ENCODE measurements at places on chromosomes 7 and 10.

DNA sequence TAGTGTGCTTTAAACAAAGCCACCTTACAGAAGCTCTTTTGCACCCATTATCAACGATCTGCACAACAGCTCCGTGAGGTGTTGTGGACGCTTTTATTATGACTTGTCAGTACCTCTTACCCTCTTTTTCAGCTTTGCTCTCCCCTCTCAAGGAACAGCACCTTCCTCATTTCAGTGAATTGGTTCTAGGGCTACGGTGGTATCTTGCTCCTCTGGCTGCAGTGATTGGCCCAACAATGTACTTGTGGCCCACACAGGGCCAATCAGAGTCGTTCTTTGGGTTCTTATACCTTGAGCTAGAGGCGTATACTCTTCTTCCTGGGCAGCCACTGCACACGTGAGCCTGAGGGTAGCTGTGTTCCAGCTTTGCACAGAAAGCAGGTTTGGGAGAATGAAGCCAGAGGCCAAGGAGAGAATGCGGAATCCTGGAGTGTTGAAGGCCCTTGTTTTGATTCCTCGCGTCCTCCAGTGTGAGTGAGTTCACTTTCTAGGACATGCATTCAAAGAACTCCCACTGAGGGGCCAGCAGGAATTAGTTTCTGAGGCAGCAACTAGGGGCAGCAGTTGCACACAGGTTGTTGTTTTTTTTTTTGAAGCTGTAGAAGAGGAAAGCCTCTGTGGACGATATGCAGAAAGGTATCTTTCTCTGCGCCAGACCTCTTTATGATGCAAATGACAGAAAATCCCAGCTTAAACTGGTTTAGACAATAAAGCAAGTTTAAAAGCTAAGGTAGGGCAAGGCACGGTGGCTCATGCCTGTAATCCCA, 49.8 kb upstream of the PDZD8 start:
- DNase-seq = no peak

DNA sequence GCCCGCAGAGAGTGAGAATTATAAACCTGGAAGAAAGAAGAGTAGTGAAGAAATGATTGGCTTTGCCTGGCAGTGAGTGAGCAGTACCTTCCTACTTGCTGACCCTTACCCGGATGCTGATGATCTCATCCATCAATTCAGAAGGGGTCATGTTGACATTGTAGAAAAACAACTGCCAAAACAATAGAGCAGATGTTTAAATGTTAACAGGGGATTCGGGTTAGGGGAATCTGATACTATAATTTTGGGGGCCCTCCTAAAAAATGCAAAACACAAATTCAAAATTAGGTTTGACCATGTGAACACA, 78.1 kb downstream of the MYOF start:
- no peak for DNase-seq

DNA sequence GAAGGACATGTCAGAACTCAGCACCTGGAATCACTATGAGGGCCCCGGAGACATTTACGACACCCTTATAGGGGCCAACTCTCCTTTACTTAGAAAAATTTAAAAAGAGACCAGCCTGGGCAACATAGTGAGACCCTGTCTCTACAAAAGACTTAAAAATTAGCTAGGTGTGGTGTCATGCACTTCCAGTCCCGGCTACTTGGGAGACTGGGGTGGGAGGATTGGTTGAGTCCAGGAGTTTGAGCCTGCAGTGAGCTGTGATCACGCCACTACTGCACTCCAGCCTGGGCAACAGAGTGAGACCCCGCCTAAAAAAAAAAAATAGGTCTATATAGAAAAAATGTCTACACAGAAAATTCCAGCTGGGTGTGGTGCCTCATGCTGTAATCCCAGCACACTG, 7.5 kb upstream of the CYTH3 start:
- DNase-seq = no peak

DNA sequence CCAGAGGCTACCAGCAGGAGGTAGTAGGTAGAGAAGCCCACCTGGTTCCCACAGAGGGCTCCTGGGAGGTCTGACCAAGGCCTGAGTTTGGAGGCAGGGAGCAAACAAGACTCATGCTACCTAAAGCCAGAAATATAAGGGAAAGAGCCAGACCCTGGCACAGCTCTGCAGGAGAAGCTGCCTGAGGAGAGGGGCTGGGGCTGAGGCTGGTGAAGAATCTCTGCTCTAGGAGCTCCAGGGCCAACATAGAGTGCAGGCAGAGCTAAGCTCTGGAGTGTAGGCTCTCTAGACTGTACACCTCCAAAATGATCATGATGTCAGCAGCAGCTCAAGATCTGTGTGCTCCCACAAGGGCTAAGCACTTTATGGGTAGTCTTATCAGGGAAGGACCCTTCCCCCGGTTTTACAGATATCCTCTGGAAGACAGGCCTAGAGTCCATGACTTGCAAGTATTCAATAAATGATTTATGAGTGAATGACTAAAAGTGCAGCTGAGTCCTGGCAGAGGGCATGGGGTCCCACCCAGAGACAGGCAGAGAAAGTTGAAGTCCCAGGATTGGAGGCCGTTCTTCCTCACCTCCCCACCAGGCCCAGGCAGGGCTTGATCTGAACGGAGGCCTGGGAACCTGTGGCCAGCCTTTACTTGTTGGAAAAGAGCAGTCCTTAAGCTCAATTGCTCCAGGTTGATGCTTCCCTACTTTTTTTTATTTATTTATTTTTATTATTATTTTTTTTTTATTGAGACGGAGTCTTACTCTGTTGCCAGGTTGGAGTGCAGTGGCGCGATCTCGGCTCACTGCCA, 71.5 kb upstream of the LRRC4 start:
- no peak for DNase-seq

- DNase-seq = no peak
Observed at GRCh38 chr7:47351233-47352154, 230.4 kb downstream of the TNS3 start.

DNA sequence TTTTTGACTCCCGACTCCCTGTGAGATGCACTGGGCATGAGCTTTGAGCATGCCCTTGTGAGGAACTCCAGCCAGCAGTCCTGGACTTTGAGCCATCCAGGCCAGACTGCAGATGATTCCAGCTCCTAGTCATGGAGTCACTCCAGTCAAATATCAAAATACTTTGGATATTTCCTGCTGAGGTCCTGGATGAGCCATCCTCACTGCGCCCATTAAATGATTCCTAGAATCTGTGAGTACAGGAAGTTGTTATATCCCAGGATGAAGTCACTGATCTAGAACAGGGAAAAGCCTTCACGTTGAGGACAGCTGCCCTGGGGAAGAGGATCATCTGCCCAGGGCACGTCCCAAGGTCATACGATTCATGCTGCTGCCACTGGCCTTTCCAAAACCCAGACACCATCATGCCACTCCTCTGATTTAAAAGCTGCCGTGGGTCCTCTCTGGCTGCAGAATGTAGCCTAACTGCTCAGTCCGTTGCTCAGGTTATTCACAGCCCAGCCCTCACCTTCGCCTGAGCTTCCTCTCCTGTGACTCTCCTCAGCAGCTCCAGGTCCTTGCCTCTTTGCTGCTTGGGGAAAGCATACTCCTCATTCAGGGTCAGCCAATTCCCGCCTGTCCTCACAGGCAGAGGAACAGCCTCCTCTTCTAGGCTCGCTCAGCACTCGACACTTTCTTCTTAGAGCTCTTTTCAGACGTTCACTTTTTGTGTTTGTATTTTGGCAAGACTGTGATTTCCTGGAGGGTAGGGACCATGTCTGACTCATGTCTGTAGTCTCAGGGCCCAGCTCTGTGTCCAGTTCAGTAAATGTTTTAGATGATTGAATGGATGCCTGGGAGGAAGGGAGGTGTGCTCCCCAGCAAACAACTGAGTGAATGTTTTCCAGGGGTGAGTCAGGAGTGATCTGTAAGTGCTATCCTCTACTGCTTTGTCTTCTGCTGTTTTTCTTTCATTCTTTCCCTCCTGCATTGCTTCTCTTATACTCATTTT, 157.8 kb downstream of the SNX10 start:
- no peak for DNase-seq

Data from AG08396 (cell line).